RWPE2 (cell line): ENCODE measurements at places on chromosomes 5 and 9.
A peak's percentile ranks its signal among the peaks of the same experiment; 100 is the strongest.

- DNase-seq: no peak
These were observed 19.9 kb upstream of the DOLPP1 start for GRCh38 chr9:129060991-129061390.

DNA sequence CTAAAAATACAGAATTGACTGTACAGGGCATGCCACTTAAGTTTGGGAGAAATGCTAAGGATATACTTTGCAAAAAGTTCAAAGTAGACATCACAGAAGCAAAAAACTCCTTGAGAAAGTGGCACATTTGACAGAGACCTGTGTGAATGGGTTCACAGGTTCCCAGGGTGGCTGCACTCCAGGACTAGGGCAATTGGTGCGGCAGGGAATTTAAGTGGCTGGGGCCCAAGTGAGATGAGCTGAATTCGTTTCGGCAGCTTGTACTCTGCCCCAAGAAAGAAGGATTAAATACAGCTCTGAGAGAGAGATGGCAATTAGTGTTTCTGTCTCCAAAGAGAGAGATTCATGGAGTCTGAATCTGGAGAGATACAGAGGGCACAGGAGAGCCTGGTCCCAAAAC, 280.1 kb downstream of the FBXL17 start:
- no peak for DNase-seq

- no peak for DNase-seq
These were observed 304.7 kb downstream of the GABRG2 start for GRCh38 chr5:162372256-162372655.

GRCh38 chr5:39829441-39829840, 404.7 kb upstream of the DAB2 start:
- no peak for DNase-seq

DNA sequence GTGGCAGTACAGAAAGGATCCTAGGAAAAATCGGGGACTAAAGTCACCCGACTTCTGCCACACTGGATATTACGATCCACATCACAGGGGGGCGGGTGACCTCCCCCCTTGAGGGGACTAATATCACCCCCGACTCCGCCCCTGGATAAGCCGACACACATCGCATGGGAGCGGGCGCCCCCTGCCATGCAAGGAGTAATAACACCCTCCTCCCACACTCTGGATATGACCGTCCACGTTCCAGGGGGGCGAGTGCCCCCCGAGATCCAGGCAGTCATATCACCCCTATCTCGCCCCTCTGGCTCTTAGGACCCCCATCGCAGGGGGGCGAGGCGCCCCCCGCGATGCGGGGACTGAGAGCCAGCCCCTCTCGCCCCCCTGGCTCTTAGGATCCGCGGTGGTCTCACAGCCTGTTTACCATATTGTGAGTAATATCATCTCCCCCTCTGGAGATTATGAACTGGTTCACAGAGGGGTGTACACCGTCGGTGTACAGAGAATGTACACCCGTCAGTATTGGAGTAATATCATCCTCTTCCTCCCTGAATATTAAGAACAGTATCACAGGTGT, 423.0 kb downstream of the DIRAS2 start:
- no peak for DNase-seq

GRCh38 chr5:141560725-141561483, 57.9 kb downstream of the DIAPH1 start:
- DNase-seq: peak; percentile 85

- DNase-seq: no peak
These were observed 47.8 kb downstream of the AHRR start for GRCh38 chr5:369151-369868.

DNA sequence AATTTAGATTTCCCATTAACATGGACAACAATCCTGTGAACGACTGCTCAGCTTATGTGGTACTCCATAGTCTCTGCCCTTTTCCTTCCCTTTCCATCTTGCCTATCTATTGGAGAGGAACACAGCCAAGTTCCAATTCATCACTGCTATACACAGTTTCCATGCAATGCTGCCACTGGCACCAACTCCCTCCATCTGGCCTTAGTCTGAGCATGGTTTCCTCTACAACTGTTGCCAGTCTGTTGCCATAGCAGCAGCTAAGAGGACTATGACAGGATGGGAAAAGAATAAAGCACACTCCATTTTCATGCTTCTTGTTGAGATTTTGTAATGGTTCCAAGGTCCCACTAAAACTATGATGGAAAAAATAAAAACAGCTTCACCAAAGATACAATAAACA, 189.0 kb downstream of the HCN1 start:
- DNase-seq: no peak

DNA sequence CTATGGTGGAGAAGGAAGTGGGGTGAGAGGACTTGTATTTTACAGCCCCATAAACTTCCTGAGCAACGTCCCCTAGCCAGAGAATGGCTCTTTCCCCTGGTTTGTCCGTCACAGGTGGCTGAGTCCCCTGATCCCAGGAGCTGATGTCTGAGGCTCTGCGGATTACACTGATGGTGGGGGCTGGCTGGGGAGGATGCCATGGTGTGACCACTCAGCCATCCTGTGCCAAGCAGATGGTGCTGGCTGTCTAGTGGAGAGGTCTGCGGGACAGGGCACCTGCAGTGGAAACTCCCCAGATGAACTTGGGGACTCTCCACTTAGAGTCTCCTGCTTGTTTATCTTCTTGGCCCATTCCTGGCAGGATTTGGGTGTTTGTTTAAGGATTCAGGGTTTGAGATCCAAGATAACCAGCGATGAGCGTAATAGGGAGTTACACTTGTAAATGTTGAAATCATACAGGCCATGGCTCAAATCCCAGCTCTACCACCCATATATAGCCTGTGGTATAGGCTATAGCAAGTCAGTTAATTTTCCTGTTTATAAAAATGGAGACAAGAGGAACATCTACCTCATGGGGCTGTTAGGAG, 4.7 kb upstream of the PTGS1 start:
- no peak for DNase-seq

GRCh38 chr5:162911873-162912272, 525.5 kb upstream of the CCNG1 start:
- no peak for DNase-seq

DNA sequence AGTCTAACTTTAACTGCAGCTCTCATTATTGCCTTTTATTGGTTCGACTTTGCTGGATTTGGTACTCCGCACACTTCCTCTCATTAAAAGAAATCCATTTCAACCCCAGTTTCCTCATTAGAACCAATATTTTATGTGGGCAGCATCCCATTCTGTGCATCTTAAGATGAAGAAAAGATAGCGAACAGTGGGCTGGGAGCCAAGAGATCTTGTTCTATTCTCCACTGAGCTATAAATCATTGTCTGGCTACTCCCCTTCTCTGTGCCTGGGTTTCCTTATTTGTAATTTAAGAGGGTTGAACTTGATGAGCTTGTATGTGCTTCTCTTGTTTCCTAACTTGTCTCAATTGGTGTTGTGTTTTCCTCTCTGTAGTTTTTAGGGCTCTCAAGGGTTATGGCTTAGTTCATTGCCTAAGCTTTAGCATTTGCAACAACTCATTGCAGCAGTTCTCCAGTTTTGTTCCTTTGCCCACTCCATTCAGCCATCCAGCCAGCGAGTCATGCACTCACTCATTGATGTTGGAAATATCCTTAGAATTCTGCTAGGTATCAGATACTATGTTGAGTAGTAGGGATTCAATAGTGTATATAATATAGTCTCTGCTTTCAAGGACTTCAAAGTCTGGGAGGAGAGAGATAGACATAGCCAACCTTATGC, 273.3 kb upstream of the TNC start:
- DNase-seq: no peak

GRCh38 chr5:143871672-143872071, 59.7 kb downstream of the HMHB1 start:
- DNase-seq: no peak

DNA sequence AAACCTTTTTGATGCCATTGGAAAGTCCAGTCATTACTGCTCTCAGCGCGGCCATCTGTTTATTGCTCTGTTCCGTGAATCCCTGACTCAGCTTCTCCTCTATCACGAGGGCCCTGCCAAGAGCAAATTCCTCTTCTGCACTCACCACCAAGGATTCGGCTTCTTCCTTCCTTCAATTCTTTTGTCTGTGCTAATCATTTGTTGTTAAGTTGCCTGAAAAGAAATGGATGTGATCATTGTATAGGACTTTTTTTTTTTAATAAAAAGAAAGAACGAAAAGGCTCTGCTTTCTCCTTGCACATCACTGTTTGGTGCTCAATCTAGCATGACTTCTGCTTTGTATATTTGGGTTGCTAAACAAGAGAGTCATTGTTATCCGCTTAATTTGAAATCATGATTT, 128.7 kb upstream of the PIK3R1 start:
- DNase-seq: no peak

DNA sequence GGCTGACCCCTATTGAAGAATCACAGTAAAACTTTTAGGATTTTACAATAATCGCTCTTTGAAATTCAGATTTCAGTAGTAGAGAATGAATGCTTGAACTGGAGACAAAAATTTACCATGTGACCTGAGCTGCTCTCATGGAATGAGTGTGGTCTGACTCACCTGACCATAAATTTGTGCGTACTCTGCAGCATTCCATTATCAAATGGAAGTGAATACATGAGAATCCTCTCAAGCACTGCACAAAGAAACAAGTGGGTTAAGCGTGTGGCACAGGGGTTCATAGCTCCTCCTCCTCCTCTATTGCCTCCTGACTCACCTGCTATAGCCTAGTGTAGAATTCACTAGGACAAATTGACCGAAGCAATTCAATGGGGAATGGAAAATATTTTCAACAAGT, 269.8 kb upstream of the CDH9 start:
- no peak for DNase-seq

DNA sequence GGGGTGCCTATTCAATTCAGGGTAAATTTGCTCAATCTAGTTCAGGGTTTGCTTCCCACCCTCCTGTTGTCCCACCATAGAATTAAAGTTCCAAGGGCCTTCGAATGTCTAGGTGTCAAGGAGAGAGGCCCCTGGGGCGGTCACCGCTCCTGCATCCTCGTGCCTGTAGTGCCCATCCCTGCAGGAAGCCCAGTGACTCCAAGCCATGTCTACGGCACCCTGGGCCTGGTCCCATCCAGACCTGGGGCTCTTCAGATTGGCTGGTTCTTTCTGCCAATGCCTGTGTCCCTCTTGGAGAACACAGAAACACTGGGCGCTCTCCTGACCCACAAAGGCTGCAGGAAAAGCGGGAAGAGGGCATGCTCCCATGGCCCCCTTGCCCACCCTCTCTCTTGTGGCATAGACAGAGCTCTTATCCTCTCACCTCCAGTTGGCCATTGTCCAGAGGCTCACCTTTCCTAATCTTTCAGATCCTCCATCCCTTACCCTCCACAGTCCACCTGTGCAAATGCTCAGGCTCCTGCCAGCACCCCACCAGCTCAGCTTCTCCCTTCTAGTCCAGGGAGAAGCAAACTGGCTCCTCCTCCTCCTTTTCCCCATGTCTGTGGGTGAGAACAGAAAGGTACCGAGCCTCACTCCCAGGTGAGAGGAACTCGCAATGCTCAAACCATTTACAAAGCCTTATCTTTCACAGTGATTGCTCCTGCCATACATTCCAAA, 253.0 kb upstream of the IRX2 start:
- DNase-seq: no peak

DNA sequence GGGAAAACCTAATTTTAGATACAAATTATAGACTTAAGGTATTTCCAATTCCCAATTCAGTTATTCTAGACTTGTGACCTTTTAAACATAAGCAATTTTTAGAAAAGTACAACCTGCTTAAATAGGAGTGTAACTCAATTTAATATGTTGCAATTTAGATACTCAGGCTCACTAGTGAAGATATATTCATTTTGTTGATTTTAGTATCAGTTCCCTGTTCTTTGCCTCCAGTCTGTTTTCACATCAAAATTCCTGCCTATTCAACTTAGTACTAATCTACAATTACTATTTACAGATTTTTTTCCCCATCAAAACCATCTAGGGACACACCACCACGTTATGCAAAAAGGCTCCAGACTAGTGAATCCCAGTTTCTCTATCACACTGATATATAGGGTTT, 30.4 kb downstream of the PWWP2A start:
- DNase-seq: no peak

DNA sequence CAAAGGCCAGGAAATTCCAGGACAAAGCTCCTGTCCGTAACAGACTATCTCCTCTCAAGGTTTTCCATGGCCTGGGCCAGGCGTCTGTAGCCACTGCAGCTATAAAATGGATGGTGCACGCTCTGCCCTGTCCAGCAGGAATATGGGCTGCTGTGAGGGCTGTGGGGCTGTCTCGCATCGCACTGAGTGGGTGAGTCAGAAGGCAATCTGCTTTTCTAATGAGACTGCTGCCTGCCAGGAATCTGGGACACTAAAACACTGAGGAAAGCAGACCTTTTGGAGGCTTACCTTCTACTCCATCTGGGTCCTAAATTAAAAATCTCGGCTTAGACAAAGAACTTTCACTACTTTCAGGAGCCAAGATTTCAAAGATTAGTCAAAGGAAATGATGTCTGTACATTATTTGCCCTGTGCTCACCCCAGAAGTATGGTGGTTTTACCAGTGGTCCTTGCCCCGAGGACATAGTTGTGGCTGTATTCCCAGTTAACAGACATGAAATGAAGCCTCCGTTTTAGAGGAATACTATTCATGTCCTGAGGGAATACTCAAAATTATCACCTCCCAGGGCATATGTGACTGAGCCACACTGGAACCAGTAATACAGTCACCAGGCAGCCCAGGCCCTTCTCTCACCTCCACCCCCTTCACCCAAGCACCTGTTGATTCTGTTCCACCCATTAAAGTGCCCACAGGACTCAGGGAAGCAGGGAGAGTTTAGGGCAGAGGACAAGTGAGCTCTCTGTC, 56.4 kb downstream of the PFDN1 start:
- peak; percentile 49 for DNase-seq

GRCh38 chr9:133113163-133113948, 7.7 kb downstream of the RALGDS start:
- peak; percentile 52 for DNase-seq

GRCh38 chr9:8706531-8706930, 907.0 kb upstream of the DMAC1 start:
- DNase-seq: no peak

DNA sequence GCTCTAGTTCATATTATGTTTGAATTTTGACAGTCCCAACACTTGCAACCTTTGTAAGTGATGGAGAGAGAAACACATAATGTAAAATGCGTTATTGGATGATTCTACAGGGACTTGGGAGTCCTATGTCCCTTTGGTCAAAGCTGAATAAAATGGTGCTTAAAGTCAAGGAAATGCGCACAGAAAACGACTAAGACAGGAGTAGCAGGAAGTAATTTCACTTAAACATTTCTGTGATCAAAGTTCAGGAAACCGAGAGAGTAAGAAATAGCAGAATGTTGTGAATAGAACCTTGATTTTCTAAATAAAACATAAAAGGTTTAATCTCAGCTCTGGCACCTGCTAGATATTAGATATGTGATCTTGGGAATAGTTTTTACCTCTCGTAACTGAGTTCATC, 2339.2 kb downstream of the MAT2B start:
- DNase-seq: no peak

DNA sequence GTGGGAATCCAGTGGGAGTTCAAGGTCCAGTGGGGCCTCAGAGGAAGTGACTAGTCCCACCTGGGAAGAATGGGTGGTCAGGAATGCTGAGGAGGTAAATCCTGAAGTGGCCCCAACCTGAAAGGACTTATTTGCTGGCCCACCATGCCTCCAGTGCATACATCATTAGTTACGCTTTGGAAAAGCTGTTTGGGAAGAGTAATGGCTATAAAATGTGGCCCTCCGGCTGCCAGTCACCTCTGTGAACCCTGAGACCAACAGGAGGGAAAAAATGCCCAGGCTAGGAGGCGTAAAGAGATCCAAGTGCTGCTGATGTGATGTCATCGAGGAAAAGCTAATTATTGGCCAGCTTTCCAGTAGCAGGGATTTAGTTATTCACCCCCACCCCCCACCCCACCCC, 2.7 kb upstream of the SLC26A2 start:
- DNase-seq: no peak
